GM04504 (cell line): ENCODE measurements at places on chromosomes 3 and 15.

GRCh38 chr15:27254055-27254454 is 283.1 kb downstream of the GABRG3 start:
- DNase-seq = no peak

- DNase-seq = no peak
Observed at GRCh38 chr15:71232411-71232810, 117.1 kb downstream of the THSD4 start.

GRCh38 chr3:30597131-30597768 is 9.2 kb upstream of the TGFBR2 start:
- DNase-seq = peak; percentile 43

- DNase-seq = no peak
Observed at GRCh38 chr3:129612534-129613366, 6.3 kb upstream of the PLXND1 start.

- DNase-seq = no peak
Observed at GRCh38 chr15:40598126-40598525, 4.1 kb downstream of the KNL1 start.

DNA sequence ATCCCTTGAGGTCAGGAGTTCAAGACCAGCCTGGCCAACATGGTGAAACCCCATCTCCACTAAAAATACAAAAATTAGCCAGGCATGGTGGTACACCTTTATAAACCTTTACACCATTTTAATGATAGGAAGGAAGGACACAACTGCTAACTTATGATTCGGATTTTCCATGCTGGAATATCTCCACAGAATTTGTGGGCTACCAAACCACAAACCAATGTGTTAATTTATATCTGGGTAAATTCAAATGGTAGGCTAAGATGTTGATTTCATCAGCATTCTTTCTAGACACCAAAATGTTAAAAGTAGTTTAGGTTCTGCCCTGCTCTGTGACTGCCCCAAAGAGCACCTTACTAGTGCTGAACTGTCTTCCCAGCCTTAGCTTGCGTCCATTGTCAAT is 72.8 kb downstream of the POLQ start:
- no peak for DNase-seq

DNA sequence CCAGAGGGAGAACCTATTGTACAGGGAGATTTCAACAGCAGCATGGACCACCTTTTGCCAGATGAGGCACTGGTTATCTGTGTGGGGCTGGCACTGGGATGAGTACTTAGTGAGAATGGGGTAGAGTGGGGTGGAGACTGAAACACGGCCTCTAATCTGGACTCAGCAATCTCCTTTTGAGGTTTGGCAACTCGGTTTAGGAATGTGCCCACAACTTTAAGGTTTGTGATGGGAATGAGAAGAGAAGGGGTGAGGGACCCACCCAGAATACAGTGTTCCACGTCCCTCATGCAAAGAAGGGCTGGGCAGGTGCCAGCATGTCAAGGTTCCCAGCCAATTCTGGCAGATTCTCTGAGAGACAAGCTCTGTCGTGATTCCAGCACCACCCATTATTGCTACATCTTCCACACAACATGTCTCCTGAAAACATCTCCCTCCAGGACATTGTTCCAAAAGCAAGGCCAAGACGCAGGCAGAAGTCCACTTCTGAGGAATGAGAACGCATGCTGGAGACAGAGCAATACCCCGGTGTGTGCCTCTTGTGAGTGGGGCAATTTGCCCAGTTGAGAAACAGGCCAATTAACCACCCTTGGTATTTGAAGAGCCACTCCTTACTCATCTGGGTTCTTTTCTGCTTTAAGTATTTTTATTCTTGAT is 37.5 kb upstream of the CCR4 start:
- DNase-seq = peak; percentile 81

- DNase-seq = no peak
Observed at GRCh38 chr3:13700362-13700761, 151.4 kb downstream of the FBLN2 start.

DNA sequence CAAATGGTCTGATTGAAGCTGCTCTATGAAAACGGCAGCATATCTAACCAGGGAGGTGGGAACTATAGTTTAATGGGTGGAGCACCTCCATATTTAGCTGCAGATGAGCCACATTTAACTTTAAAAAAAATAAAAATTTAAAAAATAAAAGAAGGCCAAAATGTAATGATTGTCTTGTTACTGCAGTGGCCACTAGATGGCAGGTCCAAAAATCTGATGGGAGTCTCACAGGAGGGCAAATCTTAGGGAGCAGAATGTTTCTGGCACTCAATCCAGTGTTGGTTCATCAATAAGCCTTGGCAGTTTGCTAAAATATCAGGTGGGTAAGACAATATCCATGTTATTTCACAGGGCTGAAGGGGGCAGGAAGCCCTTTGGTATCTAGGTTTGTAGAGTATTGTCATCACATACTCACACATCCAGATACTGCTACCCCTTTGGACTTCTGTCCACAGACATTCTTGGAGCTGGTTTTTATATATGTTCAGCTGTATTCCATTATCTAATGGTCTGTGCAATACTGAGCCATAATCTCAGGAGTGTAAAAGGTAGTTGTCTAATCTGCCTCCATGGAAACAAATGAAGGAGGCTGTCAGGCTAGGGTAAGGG is 233.3 kb downstream of the TIGIT start:
- DNase-seq = no peak

- DNase-seq = no peak
Observed at GRCh38 chr3:74370342-74370741, 244.1 kb downstream of the CNTN3 start.

GRCh38 chr3:192727032-192727847 is at the start of gene FGF12:
Gene FGF12 (minus strand): TSS chr3:192727541.
- DNase-seq = peak; percentile 1

- no peak for DNase-seq
Observed at GRCh38 chr15:57273402-57273801, 102.9 kb upstream of the CGNL1 start.

DNA sequence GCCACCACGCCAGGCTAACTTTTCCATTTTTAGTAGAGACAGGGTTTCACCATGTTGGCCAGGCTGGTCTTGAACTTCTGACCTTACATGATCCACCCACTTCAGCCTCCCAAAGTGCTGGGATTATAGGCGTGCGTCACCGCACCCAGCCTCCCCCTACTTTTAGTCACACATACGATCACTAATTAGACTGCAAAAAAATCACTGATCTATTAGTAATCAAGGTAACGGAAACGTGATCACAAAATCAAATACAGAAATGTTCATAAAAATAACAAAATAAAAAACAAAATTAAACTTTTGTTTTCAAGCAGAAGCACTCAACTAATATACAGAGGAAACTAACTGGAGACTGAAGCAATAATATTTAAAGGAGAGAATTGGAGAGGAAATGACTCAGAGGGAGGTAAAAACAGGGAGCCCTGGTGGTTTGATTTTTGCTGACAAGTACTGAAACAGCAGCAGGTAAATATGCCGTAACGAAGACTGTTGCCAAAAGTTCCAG is 4.6 kb downstream of the WDR53 start:
- no peak for DNase-seq

DNA sequence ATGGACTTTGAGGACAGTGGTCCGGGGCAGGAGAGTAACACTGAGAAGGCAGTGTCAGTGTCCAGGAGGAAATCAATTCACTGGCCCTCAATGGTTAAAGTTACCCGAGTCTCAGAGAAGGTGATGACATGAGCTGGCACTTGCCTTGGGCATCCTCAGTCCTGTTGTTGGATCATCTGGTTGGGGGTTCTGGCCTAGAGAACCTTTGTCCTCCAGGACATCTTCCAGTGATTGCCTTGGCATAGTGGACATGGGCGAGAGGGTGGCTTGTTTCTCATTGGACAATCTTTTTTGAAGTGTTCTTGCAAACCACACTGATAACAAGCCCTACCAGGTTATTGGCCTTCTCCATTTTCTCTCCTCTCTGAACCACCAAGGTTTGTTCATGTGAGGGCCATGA is 83.4 kb upstream of the TERB2 start:
- DNase-seq = no peak

- no peak for DNase-seq
Observed at GRCh38 chr3:38059591-38059990, 20.6 kb downstream of the DLEC1 start.

GRCh38 chr15:78734451-78735064 is 76.7 kb downstream of the ADAMTS7 start:
- no peak for DNase-seq

- DNase-seq = no peak
Observed at GRCh38 chr15:26967719-26968269, 3.2 kb upstream of the GABRG3 start.

DNA sequence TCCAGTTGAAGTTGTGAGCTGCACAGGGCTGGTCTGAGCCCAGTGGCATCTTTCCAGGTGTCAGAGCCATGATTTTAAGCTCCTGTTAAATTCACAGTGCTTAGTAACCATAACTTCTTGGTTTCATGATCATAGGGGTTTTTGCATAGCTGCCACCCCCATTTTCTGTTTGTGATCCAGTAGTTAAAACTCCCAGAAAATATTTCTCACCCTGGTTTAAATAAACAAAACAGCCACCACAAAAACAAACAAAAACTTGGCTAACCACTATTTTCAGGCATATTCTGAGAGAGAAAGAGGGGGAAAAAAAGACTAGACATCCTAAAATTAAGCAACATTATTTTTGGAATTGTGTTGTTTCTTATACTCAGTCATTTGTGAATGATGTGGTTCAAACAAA is 175.3 kb downstream of the IGF1R start:
- DNase-seq = no peak

DNA sequence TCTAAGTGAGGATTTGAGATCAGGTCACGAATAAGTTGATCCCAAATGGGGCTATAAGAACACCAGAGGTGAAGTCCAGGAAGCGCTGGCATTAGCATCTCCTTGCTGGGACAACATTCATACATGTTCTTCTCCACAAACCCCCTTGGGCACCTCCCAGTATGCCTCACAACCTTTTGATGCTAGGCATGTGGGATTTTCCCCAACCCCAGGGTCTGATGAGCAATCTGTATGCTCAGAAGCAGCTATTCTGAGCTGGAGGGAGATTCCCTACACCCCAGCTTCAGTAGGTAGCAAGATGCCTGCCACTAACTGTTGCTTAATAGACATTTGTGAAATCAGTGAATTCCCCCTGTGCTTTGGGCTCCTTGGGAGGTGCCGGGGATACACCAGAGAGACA is 32.2 kb downstream of the SLC6A11 start:
- no peak for DNase-seq

- no peak for DNase-seq
Observed at GRCh38 chr3:170962411-170962810, 54.0 kb upstream of the EIF5A2 start.

- DNase-seq = no peak
Observed at GRCh38 chr15:89450076-89451006, 46.0 kb downstream of the RHCG start.

GRCh38 chr3:156341332-156341731 is 213.6 kb downstream of the SSR3 start:
- DNase-seq = no peak

GRCh38 chr3:16800361-16800760 is 84.4 kb upstream of the PLCL2 start:
- DNase-seq = no peak

DNA sequence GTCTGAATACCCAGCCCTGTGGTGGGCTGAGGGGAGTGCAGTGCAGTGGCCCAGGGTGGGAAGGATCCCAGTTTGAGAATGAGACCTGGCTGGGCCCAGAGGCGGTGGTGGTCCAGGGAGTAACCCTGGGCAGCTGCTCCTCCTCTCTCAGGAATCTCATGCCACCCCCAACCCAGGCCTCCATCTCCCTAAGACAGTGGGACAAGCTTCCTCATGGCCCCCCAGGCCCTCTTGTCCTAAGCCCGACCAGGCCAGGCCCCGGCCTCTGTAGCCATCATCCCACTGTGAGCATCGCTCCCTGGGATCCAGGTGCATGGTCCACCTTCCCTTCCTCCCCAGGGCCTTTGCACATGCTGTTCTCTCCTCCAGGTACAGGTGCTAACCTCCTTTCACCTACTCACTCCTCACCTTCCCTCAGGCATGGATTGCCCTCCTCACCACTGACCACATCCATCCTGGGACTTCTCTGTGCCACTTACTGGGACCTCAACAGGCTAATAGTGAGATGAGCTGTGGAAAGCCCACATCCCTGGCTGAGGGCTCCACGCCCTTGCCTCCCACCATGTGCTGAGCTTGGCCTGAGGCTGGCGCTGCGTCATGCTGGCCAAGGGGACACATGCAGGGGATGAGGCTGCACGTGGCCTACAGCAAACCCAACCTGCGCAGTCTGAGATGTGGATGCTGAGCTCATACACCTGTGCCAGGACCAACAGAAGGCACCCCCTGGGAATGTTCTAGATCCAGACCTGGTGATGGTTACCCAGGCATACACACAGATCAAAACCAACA is 9.9 kb downstream of the CHDH start:
- no peak for DNase-seq

GRCh38 chr3:148757238-148758215 is 59.8 kb downstream of the AGTR1 start:
- peak; percentile 49 for DNase-seq

- DNase-seq = no peak
Observed at GRCh38 chr3:126865736-126866135, 117.2 kb upstream of the PLXNA1 start.

DNA sequence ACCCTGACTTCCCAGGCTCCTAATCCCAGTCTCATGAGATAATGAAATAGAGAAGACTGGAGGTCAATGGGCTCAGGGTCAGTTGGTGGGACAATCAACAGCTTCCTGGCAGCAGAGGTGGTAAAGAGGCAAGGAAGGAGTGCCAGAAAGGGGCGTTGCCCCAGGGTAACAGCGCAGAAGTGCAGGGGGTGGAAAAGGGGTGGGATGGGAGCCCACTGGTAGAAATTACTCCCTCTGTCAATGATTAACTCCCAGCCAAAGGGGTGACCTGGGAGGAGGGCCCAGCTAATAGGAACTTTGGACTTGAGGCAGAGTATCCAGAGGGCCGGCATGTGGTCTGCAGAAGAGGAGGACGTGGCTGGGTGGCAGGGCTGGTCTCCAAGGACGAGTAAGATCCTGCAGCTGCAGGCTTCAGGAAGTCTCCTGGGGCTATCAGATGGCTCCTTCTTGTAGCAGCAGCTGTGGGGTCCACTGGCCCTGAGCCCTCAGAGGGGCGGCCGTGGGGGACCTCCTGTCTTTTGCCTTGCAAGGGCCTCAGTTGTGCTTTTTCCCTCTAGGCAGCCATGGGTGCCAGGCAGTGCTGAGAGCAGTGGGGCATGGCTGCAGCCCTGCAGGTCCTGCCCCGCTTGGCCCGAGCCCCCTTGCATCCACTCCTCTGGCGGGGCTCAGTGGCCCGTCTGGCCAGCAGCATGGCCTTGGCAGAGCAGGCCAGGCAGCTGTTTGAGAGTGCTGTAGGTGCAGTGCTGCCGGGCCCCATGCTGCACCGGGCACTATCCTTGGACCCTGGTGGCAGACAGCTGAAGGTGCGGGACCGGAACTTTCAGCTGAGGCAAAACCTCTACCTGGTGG is 2.3 kb downstream of the GLYCTK start:
- no peak for DNase-seq

DNA sequence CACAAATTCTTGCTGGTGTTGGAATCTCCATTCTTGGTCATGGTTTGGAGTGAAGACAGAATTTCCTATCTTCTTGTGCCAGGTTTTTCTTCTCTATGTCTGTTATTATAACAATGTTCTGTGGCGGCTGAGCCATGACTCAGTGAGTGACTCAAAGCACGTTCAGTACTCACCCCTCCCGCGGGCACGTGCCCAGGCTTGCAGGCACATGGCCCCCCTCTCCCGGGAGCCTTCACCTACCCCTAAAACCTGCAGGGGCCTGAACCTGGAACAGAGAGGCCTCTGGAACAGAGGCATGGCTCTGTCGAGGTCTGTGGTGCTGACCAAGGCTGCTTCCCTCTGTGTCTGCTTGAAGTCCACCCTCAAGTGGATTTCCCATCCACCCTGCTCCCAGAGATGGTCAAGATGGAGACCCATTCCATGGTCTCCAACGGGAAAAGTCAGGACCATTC is 27.6 kb downstream of the PLXNB1 start:
- peak; percentile 78 for DNase-seq

- no peak for DNase-seq
Observed at GRCh38 chr3:117565777-117566176, 856.2 kb downstream of the TUSC7 start.
